Osteoblast (primary cell): ENCODE measurements at places on chromosomes 2 and 18. TPM values are rescaled to one million over a fixed set of nuclear protein-coding genes. Genes with fewer than 3 reads are reported as not detected.

Gene STON1
- total RNA-seq: 15.6 and 15.9 TPM in 2 replicates

DNA sequence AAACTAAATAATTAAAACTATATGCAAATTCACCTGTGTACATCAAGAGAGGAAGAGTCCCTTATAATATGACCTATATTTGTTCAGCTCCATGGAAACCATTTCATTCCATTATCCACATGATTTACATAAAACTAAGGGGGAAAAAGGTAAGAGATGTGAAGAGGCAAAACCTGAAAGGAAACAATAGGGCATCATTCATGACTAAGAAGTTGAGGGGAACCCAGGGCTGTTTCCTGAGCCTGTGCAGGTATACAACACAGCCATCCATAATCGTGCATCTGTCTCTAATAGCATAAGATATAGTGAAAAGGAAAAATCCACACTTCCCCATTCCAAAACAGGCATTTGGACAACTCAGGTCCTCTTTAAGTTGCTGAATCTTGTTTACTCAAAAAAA lies 151.3 kb downstream of the NR4A2 start:
- DNase-seq: no peak

DNA sequence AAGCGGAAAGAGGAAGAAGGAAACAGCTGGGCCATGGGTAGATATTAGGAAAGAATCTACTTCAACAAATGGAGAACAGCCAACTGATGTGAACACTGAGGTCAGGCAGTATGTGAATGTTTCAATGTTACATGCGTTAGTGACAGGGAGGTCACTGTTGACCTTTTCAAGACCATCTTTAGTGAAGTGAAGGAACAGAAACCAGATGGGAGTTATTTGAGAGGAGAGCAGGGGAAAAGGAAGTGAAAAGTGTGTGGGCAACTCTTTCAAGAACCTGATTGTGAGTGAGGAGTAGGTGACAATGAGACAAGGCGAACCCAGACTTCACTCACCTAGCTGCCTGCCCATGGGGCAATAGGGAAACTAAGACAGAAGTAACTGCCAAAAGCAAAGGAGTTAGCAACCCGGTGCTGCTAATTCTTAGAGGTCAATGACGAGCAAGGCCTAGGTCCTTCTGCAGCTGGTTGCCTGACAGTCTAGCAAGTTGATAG lies 67.0 kb downstream of the SP3 start:
- peak; percentile 13 for DNase-seq

Gene EIF4E2
- total RNA-seq: 70.6 and 83.7 TPM in 2 replicates

Gene LYG2
- not detected in 2 replicates for total RNA-seq

- DNase-seq: no peak
These were observed 52.6 kb upstream of the UNC80 start for GRCh38 chr2:209719034-209719433.

Gene PFN4
- 0.88 TPM in 1 of 2 replicates, not detected in the other for total RNA-seq

DNA sequence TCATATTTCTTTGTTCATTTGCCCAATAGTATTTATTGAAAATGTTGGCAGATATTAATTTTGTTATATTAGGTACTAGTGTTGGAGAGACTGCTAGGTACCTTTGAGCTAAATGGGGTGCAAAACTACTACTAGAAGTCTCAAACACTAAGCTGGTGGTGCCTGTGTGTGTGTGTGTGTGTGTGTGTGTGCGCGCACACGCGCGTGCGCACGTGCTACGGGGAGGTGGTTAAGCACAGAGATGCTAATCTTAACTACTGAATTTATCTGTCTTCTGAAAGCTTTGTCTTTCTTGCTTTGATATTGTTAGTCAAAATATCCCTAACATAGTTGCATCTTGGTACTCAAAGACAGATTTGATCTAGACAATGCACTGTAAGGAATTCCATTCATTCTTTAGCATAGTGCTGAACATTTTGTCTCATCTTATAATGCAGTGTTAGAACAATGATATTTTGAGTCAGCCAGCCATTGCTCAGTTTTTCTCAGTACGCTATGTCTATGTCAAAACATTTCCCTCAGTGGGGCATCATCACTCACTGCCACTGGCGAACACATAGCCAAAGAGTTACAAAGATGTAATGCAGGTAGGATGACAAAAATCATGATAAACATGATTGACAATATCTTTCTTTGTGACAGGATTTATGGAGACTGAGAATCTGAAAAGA lies 396.0 kb upstream of the RGPD4 start:
- no peak for DNase-seq

Gene SEPTIN10
- 101 and 107 TPM in 2 replicates for total RNA-seq

Gene CCDC68
- total RNA-seq: 9.0 and 13.3 TPM in 2 replicates
